CD4-positive, alpha-beta T cell treated with Interleukin-15 for 1 hour (primary cell): ENCODE measurements at places on chromosomes 13 and 19.

GRCh38 chr19:48674921-48675824, 2.4 kb upstream of the NTN5 start:
- DNase-seq: peak; percentile 79

GRCh38 chr19:58277748-58278540, 811 bp upstream of the ZNF8 start:
- no peak for DNase-seq

- DNase-seq: no peak
Observed at GRCh38 chr13:31261241-31261640, 61.5 kb downstream of the B3GLCT start.

DNA sequence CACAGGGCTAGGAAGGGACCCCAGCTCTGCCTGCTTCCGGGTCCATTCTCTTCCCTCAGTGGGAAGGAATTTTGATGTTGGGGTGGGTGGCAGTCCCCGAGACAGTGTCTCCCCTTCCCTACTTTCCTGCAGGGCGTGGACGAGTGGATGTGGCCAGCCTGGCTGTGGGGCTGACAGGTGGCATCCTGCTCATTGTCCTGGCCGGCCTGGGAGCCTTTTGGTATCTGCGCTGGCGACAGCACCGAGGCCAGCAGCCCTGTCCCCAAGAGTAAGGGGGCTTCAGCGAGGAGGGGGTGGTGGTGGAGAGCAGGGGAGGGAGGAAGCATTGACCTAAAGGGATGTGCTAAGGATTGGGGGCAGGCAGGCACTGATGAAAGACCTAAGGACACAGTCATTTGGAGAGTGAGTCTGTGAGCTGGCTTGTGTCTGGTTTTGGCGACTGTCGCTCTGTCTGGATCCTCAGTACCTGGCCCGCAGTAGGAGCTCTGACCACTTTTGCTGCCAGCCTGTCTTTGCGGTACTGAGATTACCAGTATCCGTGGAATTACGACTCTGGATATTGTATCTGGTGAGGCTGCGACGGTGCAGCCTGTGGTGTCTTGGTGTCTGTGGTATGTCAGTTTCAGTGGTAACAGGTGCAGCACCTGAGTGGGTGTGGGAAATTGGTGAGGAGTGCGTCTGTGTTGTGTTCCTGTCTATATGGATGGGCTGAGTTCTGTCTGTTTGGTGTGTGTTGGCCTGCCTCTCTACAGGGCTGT, 2.4 kb upstream of the PRR12 start:
- no peak for DNase-seq

GRCh38 chr13:102225892-102226291, 176.0 kb downstream of the FGF14 start:
- no peak for DNase-seq

- DNase-seq: no peak
Observed at GRCh38 chr13:62431852-62432251, 1016.2 kb upstream of the PCDH20 start.

GRCh38 chr19:49347835-49348234, 12.6 kb downstream of the CD37 start:
- no peak for DNase-seq
